GM23248 (cell line): ENCODE measurements at places on chromosomes 2 and 18. TPM values are rescaled to one million over a fixed set of nuclear protein-coding genes. Genes with fewer than 3 reads are reported as not detected.

Gene SPATA3
- not detected in 2 replicates for total RNA-seq

GRCh38 chr2:38454081-38454480, 77.0 kb upstream of the ATL2 start:
- no peaks in the 10 kb centered on the region for H3K36me3 ChIP-seq
- H3K4me3 ChIP-seq = no peak overlapping the region
- no peaks in the 10 kb centered on the region for H3K4me1 ChIP-seq
- H3K27ac ChIP-seq = no peak overlapping the region

Gene GALNT3
- total RNA-seq = 1.1 TPM in 1 of 2 replicates, not detected in the other

Gene WDFY1
- total RNA-seq = 76.9 and 81.2 TPM in 2 replicates

Gene CPLX4
- total RNA-seq = not detected in 2 replicates

Gene GTF2A1L
- 0.13 and 0.76 TPM in 2 replicates for total RNA-seq

GRCh38 chr2:189412330-189412953, 28.8 kb upstream of the WDR75 start:
- no peaks in the 10 kb centered on the region for H3K27me3 ChIP-seq
- H3K36me3 ChIP-seq = no peaks in the 10 kb centered on the region
- H3K4me3 ChIP-seq = peak overlapping the region; percentile 52
- peaks cover 39% of the 10 kb centered on the region for H3K4me1 ChIP-seq

GRCh38 chr18:50790948-50791347, 28.9 kb downstream of the MRO start:
- no peak overlapping the region for H3K27ac ChIP-seq
- DNase-seq = no peak
- H3K36me3 ChIP-seq = no peaks in the 10 kb centered on the region
- no peak overlapping the region for H3K4me3 ChIP-seq

Gene HTR2B
- not detected in 2 replicates for total RNA-seq

Gene NYAP2
- not detected in 2 replicates for total RNA-seq

Gene ALLC
- not detected in 2 replicates for total RNA-seq

Gene FAM210A
- 13.5 and 14.2 TPM in 2 replicates for total RNA-seq

DNA sequence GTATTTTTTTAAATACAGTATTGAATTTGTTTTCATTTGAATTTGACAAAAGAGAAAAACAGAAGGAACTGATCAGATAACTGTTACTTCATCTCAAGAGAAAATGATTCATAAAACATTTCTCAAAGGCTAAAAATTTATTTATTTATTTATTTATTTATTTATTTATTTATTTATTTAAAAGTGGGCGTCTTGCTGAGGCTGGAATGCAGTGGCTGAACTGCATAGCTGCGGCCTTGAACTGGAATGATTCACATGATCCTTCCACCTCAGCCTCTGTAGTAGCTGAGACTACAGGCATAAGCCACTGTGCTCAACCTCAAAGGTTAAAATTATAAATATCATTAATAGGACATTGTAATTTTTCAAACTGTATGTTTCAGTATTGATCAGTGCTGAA, 4.5 kb upstream of the PUM2 start:
- DNase-seq = peak; percentile 55
- H3K27me3 ChIP-seq = no peaks in the 10 kb centered on the region
- H3K4me3 ChIP-seq = no peak overlapping the region
- no peak overlapping the region for H3K27ac ChIP-seq
